ENCODE measurements at places on chromosomes 4 and X.

DNA sequence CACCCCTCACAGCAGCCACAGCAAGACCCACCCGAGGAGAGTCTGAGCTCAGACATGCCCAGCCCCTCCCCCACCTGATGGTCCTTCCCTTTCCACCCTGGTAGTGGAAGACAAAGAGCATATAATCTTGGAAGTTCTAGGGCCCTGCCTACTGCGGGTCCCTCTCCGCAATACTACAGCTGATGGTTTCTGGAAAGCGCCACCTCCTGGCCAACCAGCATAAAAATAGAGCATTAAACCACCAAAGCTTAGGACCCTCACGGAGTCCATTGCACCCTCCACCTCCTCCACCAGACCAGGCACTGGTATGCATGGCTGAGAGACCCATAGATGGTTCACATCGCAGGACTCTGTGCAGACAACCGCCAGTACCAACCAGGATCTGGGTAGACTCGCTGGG lies 78.2 kb downstream of the SH3BGRL start:
- no peak for DNase-seq

- no peak for DNase-seq
Measured at GRCh38 chr4:39730072-39730471, 32.1 kb downstream of the UBE2K start.

DNA sequence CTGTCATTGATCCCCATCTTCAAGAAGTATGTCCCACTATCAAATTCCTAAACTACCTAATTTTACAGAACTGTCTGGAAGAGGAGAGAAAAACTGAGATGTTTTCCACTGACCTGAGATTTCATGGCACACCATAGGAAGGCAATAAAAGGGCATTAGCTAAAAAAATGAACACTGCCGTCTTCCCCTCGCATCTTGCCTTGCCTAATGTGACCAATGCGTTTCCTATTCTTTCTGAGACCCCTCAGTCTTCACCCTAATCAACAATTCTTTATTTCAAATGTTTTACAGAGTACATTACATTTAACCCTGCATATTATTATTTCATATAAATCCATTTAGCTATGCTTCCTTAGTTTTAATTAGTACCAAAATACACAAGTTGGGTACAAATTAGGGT lies 43.6 kb downstream of the ZNF827 start:
- DNase-seq: no peak

DNA sequence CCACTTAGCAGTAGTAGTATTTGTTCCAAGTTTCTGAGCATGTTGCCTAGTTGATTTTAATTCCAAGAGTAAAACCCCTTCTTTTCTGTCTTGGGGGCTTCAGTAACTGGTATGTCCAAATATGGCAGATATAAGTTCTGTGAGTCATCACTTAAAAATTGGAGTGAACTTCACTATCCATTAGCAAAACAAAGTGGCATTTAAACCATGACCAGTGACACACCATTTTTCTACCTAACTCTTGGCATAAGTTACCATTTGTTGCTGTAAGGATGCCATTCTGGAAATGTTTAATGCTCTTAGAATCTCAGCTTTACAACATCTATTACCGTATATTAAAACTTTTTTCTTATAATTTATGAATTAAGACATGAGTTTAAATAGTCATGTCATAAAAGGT lies 102.0 kb downstream of the CBR4 start:
- DNase-seq: peak; percentile 92
